ENCODE measurements at places on chromosomes 12 and 14.

DNA sequence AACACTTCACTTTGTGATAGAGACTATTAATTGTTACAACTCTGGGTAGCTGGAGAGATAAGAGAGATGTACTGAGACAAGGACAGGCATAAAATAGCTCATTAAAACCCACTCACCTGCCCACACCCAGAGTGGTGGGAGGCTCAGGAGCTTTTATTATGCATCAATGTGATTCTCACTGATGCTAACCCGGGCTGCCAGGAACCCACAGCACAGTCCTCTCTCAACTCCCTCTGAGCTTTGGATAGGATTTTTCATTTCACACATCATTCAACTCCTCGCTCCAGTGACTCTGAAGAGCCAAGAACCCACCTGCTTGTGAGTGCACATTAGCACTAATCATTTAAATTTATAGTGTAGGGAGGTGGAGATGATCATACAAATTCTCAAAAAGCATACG is 827.9 kb downstream of the FLRT2 start:
- peak; percentile 93 for DNase-seq

DNA sequence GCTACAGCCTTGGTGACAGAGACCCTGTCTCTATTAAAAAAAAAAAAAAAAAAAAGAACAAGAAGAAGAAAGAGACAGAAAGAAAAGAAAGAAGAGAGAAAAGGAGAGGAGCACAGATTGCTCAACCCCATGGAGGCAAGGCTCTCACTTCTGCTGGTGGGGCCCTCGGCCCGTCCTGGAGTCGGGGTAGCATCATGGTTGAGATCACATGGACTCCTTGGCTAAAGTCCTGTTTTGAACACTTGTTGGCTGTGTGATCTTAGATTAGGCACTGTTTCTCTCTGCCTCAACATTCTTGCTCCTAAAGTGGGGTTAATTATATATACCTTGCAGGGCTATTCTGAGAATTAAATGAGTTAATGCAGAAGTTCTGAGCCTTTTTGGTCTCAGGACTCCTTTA is 207.7 kb downstream of the CACNA1C start:
- DNase-seq = no peak

- peak; percentile 63 for DNase-seq
Measured at GRCh38 chr14:21940887-21941856, 267.6 kb upstream of the OR4E1 start.

DNA sequence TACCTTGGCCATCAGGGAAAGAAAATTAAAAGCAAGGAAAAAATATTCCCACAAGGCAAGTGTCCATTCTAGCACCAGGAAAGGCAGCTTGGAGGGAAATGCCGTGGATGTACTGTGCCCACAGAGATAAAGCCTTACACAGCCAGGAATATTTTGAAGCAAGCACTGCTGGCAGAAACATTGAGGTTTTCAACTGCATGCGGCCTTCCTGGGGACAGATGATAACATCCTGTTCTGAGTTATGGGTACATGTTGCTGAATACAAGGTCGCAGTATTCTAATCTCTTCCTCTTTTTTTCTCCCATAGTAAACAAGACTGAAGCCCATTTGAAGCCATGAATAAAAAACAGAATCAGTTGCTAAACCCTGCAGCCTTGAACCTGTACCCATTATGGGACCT is 197.1 kb downstream of the BTG1 start:
- no peak for DNase-seq

DNA sequence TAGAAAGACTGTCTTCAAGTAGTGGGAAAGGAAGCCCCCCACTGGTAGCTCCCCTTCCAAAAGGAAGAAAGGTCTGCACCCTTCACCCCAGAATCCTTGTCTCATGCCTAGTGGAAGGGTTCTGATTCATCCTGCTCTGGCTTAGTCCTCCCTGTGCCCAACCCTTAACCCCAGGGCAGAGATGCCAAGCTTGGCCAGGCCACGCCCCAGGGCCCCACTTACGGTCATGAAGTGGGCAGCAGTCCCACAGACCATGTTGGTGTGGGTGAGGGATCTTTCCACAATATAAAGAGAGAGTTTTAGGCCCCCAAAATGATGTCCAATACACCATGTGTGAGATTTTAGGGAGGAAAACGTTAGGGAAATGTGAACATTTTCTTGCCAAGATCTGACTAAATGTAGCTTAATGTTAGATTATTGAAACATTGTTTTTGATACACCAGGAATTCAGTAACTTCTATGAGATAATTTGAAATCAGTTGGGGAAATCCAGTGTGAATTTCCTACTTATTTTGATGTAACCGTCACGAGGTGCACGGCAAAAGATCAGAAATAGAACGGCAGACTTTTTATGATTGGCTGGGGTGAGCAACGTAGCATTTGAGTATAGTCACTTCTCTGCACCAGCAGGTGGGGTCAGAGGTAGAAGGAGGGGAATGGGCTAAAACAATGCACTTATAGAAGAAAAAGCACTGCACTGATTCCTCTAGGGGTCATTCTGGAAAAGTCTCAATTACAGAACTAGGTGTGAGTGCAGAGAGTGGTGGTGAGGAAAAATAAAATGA is 8.2 kb upstream of the SSPN start:
- DNase-seq = no peak

All from NCI-H2171 treated with DMSO at 0.1 percent for 48 hours (cell line).